ENCODE measurements at places on chromosomes 1 and 21. TPM values are rescaled to one million over a fixed set of nuclear protein-coding genes. Genes with fewer than 3 reads are reported as not detected.
A peak's percentile ranks its signal among the peaks of the same experiment; 100 is the strongest.

UBL4B gene
- total RNA-seq: 0.20 TPM

ANGPTL3 gene
- not detected for total RNA-seq

FCGR1A gene
- 3.3 TPM for total RNA-seq

MCOLN3 gene
- 1.6 TPM for total RNA-seq

HSD11B1 gene
- total RNA-seq: 1.6 TPM

SPRR2F gene
- not detected for total RNA-seq

TMEM54 gene
- 18.3 TPM for total RNA-seq

LMOD1 gene
- total RNA-seq: 7.4 TPM

CHIA gene
- total RNA-seq: 0.20 TPM

SH2D1B gene
- total RNA-seq: not detected

USH2A gene
- total RNA-seq: under 0.01 TPM

CD52 gene
- total RNA-seq: 2.8 TPM

DNAH14 gene
- 17.4 TPM for total RNA-seq

LIPI gene
- not detected for total RNA-seq

ADIPOR1 gene
- 95.8 TPM for total RNA-seq

SPRR2B gene
- not detected for total RNA-seq

GRCh38 chr1:100868364-100868995, 26.2 kb downstream of the EXTL2 start:
- peak; percentile 31 for DNase-seq

DNA sequence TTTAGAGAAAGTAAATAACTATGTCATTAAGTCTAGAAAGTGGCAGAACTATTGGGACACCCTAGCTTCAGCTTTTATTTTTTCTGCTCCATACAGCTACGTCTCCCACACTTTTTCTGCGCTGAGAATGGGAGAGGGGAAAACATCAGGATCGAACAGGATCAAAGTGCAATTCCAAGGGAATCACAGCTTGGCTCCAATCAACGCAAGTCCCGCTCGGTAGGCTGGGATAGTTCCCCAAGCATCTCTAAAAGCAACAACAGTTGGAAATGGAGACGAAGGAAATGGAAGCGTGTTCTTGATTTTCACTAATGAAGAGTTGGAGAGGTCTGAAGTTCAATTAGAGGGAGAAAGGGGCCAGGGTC, 536 bp downstream of the HMGCL start:
- no peak for DNase-seq

DNA sequence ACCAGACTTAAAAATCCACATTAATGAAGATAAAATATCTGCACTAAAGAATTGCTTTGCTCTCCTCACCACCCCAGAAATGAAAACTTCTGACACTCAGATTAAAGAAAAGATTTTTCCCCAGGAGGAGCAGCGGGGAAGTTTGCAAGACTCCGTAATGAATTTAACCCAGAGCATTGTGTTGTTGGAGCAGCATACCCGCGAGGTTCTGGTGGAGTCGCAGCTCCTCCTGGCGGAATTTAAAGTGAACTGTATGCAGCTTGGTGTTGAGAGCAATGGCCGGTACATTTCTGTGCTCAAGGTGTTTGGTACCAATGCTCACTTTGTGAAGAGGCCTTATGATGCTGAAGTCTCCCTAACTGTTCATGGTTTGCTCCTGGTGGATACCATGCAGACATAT, 46.4 kb downstream of the VPS13D start:
- no peak for DNase-seq

- no peak for DNase-seq
Observed at GRCh38 chr1:244502630-244503029, 41.6 kb downstream of the CATSPERE start.

GRCh38 chr21:28200726-28201125, 792.0 kb downstream of the LTN1 start:
- peak; percentile 71 for DNase-seq

DNA sequence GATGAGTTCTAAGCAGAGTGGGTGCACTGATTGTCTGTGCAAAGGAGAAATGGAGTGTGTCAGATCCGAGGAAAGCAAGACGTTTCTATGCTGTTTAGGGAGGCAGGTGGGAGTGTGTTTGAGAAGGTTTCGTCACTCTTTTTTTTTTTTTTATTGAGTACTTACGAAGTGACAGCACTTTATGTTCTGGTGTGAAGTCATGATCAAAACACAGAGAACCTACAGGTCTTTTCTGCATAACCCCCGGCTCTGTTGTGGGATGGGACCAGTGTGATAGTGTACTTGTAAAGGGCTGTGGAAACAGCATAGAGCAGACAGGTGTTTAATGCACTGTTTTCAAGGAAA, 26.7 kb downstream of the MIA3 start:
- peak; percentile 43 for DNase-seq

DNA sequence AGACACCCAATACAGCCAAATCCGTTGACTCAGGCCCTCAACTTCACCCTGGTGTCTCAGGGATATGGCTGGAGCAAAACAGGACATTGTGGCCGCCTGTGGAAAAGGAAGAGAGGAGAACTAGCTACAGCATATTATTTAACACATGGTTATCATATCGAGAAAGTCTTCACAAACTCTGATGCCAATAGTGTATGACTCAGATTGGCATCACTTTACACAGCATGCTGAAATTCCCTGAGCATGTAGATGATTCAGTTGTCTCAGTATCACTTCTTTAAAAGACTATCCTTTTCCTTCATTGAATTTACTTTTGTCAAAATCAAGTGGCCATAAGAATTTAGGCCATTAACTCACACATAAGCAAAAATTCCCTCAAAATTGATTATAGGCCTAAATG, 20.1 kb downstream of the HSD3B2 start:
- DNase-seq: no peak

- DNase-seq: no peak
Observed at GRCh38 chr1:43536196-43536863, 5.6 kb downstream of the PTPRF start.

- DNase-seq: no peak
Observed at GRCh38 chr21:44952116-44952928, 12.5 kb downstream of the SLX9 start.

DNA sequence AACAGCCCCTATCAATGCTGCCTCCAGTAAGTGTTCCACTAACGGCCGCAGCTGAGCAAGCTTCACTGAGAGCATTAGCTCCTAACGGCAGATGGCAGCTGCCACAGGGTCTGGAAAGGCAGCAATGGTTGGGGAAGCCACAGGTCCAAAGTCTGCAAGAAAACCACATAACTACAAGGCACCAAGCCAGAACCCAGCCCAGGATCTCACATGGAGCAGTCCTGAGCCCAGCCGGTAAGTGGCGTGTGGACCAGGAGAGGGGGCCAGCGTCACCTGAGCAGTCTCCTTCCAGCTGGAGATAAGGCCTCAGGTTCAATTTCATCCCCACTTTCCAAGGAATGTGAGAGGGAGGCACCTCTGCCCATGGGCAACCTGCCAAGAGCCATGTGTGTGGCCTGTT, 13.2 kb downstream of the SYT2 start:
- DNase-seq: no peak

GRCh38 chr1:94006604-94007003, 97.4 kb upstream of the GCLM start:
- no peak for DNase-seq

DNA sequence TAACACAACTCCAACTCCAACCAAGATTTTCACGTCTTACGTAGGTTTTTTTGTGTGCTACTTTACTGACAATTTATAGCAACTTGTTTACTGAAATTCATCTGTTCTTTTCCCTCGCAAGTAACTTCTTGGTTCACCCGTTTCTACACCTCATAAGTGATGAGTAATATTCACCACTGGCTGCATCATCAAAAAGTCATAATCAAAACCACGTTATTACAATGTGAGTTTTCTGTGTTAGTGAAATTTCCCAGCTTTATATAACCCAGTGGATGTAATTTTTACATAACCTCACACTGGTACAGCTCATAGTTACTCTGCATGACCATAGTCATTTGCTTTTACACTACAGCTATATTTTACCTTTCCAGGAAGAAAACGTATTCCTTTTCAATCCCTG, 401.1 kb upstream of the LYPLAL1 start:
- peak; percentile 15 for DNase-seq

- DNase-seq: peak; percentile 37
Observed at GRCh38 chr1:155002464-155003226, at the start of gene ZBTB7B. TSS of gene ZBTB7B (plus strand) at chr1:155002802. CDS start at chr1:155014661, 11,859 bp downstream.

- no peak for DNase-seq
Observed at GRCh38 chr1:67214420-67215174, 48.3 kb downstream of the IL23R start.

DNA sequence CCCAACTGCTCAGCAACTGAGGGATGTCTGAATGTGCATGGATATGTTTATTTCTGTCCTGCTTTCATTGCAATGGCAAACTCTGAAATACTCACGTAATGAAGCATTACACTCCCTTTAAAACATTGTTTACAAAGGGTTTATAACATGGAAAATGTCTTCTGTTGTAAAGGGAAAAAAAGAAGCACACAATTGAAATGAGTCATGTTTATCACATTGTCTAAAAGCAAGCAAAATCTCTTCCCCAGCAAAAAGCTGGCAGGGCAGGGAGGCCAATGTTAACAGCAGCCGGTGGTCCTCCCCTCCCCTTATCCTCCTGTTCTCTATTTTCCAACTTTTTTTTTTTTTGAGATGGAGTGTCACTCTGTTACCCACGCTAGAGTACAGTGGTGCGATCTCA, 3.9 kb upstream of the EFNA1 start:
- no peak for DNase-seq

GRCh38 chr1:7185721-7186120, 400.5 kb downstream of the CAMTA1 start:
- DNase-seq: no peak

DNA sequence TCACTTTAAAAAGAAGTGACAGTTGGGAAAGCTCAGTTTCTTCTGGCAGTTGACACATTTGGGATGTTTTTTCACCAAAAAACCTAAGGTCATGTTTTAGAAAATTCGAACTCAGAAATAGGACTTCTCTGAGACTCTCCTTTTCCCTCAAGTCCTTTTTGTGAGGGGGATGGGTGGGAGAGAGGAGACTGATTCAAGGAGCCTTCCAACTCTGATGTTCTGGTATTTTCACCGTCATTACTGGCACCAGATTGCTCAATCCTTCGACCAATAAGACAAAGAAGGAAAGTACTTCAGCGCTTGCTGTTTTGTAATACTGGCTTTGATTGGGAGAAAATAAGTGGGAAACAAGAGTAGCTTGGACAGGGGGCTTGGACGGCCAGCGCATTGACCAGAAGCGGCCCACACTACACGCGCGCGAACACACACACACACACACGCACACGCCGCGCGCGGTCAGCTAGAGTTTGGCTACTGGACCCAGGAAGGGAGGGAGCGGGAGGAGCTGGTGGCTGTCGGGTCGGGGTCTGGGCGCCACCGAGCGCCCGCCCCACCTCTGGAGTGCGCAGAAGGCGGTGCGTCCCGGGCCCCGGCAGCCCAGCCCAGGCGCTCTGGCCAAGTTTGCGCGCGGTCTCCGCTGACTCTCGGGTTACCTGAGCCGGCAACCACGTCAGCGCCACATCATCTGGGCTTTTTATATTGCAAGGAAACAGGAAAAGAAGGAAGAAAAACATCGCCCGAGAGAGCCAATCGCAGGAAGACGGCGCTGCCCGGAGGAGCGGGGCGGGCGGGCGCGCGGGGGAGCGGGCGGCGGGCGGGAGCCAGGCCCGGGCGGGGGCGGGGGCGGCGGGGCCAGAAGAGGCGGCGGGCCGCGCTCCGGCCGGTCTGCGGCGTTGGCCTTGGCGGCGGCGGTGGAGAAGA, at the start of gene KCNK1:
Gene KCNK1 (plus strand): TSS at position 855 of the 921 bp plus-strand sequence. CDS start 66 bp downstream, at position 921.
- DNase-seq: peak; percentile 64

GRCh38 chr1:24117722-24118409, 5.9 kb upstream of the MYOM3 start:
- no peak for DNase-seq

DNA sequence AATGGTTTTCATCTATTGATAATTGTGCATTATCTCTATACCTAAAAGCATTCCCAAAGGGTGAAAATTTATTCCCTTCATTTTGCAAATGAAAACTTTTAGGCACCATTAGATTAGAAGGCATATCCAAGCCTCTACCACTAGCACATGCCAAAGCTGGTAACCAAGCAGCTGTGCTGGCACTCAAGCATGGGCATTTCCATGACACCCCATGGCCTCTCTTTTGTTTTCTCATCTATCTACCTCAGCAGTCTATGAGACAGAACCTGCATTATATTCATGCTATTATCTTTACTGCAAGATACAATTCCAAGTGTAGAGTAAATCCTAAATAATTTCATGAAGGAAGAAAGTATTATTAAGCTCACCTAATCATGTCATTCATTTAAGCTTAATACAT, 334.3 kb upstream of the LRRC7 start:
- DNase-seq: no peak

DNA sequence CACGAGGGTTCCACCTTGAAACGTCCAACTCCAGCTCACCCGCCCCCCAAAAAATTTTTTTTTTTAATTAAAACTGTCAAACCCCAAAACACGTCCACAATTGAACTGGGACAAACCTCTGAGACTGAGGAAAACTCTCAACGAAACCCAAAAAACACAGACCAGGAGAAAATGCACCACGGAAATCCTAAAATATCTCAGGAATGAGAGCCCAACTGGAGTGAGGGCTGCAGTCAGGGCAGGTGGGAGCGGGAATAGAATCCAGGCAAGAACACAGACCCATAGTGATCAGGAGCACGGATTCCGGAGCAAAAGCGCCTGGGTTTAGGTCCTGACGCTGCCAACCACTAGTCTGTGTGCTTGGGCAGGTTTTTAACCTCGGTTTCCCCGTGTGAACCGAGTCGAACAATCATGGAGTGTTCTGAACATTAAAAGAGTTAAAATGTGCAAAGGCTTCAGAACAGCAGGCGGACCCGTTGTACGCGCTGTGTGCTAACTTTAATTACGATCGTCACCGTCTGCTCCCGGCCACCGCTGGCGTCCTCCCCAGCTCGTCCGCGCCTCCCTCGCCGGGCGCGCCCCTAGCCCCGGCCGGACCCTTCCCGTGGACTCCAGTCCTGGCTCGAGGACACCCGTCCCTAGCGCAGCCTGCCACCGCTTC, 624 bp downstream of the ARHGAP29 start:
- DNase-seq: peak; percentile 60

DNA sequence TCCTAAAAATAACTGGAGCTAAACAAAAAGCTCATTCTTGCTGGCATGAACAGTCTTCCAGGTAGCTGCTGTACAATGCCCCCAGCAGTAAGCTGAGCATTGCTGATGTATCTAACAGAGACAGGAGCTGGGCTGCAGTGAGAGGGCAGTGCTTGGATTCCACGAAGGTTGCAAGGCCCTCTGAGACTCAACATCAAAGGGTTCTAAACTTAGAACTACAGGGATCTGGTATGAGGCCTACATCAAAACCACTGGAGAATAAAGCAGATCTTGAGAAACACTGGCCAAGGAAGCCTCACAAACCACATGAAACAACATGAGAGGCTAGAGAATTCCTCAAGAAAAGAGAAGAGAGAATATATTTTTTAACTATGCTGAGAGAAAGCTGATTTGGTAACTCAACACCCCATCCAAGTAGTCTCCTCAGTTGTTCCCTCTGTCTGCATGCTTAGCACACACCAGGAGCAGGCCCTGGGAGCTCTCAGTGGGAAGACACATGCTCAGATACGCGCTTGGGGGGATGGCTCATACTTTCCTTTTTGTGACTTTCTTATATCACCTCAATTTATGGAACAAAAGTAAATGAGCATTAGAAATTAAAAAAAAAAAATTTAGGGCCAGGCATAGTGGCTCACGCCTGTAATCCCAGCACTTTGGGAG, 27.7 kb downstream of the DSTYK start:
- DNase-seq: no peak

- no peak for DNase-seq
Observed at GRCh38 chr1:171173069-171173468, 12.0 kb upstream of the FMO2 start.

Data from skin of body (tissue), 3 donors.